ENCODE measurements at places on chromosomes 1 and 21. TPM values are rescaled to one million over a fixed set of nuclear protein-coding genes. Genes with fewer than 3 reads are reported as not detected.

Gene LRRC53
- total RNA-seq, result not detected

Gene SPAG17
- 1.7 TPM for total RNA-seq

Gene RHCE
- 8.8 TPM for total RNA-seq

Gene ACTA1
- 0.33 TPM for total RNA-seq

Data from hepatocyte (in vitro differentiated cells).